ENCODE measurements at places on chromosomes 5 and 9.

DNA sequence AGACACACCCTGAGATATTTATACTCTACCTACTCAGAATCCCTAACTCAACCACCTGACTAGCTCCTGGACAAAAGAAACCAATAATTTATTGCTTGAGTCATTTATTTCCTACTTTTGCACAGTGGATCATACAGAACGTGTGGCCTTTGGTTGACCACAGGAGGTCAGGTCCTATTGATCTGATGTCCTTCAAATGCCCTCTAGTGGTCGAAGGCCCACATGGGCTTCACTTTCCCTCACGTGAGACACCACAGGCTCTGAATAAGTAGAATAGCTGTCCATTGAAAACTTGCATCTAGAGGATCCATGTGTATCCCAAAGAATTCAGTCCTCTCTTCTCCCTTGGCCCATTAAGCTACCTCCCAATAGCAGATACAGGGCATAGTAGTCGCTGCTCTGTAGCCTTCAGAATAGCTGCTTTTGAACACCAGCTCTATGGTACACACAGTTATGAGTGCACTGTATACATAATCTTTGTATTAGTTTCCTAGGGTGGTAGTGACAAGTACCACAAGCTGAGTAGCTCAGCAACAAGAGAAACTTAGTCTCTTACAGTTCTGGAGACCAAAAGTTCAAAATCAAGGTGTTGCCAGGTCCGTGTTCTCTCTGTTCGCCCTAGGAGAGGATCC lies 177.6 kb upstream of the SMARCA2 start:
- DNase-seq = no peak

GRCh38 chr9:15249981-15250380 lies 57.0 kb downstream of the TTC39B start:
- no peak for DNase-seq

- no peak for DNase-seq
Observed at GRCh38 chr5:175385691-175386362, 58.2 kb downstream of the DRD1 start.

DNA sequence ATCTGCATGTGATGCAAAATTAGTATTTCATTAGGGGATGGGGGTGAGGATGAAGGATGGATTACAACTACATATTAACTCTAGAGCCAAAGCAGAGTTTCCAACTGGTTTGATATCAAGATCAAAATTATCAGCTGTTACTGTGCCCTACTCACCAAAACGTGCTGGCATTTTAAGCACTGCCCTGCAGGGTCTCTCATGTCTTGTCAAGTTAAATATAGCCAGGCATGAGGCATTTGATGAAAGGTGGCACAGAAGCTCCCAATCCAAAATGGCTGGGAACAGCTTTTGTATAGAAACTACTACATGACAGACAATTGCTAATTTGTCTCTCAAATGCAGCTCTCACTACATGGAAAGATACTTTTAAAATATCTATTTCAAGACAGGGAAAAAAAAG lies 27.1 kb upstream of the CAAP1 start:
- DNase-seq = no peak

DNA sequence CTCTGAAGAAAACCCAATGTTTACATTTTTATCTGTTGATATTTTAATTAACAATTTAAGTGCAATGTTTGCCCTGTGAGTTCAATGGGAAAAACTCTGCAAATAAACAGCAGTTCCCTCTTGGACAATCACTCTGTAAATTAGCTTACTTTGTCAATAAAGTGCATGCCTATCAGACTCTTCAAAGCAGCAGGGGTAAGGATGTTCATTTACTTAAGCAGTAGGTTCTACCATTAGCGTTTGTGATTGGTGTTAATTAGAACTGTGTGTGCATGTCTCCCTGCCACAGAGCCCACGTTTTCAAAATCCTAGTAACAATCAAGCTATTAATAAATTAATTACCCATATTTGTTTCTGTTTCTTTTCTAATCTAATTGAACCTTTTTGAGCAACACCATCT lies 1921.6 kb upstream of the WWC1 start:
- no peak for DNase-seq

DNA sequence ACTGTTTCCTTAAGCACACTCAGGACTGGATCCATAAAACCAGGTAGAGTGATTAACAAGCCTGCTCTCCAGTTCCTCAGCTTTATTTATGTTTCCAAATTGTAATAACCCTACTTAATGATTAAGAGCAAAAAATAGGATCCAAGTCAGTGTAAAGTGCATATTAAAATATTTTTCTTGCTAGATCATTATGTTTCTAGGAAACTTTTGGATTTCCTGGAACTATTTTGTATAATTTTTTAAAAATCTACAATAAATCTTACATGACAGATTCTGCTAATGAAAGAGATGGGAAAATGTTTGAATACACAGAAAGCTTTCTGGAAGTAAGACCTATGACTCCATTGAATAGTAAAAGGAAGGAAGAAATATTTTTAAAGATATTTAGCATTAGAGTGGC lies 35.5 kb downstream of the BHMT start:
- DNase-seq = no peak

DNA sequence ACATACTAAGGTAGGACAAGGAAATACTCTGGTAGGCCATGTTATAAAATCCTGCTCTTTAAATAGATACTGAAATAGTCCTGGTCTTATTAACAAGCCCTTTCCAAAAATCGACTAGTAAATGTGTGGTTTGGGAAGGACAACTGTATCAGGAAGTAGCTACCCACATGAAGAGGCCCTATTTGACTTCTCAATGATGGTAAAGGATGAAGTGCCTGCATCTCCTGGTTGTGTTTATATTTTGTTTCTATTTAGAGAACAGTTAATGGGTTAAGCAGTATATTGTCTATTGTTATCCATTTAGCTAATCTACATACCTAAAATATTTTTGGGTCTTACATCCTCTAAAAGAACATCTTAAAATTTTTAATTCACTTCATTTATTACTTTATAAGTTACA lies 12.5 kb downstream of the GDF9 start:
- DNase-seq = no peak

GRCh38 chr9:36969216-36969771 lies 64.8 kb downstream of the PAX5 start:
- no peak for DNase-seq

DNA sequence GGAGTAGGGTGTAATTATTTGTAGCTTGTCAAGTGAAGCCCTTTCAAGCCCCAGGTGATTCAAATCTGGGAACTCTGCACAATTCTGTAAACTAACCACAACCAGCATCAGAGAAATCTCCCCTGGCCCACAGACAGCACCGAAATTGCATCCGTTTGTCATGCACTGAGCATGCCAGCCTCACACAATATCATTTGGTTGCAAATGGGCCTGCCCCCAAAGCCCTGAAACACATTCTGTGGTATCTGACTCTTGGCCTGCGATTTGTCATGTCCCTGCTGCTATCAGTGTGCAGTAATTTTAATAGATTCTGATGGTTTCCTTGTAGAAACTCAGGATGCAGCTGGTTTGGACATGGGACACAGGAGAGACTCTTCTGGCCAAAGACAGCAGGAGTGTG lies 35.3 kb downstream of the SNX24 start:
- DNase-seq = no peak

DNA sequence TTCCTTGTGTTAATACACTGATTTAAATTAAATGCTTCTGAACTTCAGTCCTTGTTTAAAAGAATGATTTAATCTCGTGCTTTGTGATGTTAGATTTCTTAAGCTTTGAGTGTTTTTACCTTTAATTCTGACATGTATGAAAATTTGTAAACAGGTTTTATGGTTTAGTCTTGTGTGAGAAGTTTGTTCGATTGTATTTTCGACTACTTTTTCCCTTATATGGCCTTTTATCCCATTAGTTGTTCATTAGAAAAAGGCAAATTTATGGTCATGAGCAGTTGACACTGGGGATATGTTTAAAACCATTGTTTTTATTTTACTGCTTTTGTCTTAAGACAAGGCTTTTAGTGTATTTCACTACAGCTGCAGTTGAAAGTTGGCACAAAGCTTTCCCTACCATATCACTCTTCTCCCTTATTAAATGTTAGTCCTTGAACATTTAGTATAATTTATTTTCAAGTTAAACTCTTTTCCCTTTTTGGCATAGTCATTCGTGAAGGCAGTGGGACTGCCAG lies 3.3 kb downstream of the UBE2R2 start:
- DNase-seq = no peak
